ENCODE measurements at places on chromosomes 5 and 9.

DNA sequence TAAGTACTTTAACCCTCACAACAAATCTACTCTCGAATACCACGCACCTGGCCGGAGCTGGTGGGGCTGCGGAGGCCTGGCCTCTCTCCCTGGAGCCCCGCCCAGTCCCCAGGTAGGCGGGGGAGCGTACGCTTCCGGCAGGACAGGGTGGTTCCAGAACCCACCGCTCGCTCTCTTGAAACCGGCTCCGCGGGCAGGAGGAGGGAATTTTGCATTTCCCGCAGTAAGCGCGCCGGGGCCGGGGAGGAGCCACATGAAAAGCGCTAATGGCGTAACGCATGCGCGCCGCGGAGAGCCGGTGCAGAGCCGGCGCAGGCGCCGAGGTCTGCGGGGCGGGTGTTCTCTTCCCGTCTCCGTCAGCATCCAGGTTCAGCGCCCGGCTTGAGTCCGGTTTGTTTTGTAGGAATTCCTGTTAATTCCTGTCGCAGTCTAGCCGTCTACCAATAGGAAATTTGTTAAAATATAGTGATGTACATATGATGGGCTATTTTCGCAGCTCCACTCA lies 20.8 kb downstream of the CAVIN4 start:
- DNase-seq: peak; percentile 82

DNA sequence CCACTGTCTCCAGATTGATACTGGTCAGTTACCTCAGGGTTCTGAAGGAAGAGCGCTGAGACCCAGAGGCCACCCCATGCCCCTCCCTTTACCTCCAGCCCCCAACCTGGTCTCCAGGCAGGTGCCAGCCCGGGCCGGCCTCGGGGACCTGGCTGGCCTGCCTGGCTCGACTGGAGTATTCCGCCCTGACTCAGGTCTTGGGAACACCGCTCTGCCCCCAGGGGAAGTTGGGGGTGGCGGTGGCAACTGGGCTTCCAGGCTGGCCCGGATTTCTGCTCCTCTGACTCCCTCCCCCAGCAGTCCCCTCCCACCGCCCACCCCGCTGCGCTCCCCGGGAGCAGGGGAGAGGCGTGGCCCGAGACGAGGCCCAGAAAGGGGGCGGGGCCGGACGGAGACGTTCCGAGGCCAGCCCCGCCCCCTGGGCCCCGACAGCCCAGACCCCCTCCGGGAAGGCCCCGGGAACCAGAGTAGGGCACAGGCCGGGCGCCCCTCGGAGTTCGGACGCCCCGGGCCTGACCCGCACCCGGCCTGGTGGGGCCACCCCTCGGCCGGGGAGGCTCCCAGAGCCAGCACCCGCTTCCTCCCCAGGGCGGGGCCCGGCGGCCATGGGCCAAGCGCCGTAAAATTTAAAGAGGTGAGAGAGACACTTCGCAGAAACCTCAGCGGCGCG lies 82.5 kb upstream of the ZBTB43 start:
- DNase-seq: peak; percentile 76

- peak; percentile 64 for DNase-seq
These were observed 347.2 kb upstream of the WWC1 start for GRCh38 chr5:167944121-167944852.

DNA sequence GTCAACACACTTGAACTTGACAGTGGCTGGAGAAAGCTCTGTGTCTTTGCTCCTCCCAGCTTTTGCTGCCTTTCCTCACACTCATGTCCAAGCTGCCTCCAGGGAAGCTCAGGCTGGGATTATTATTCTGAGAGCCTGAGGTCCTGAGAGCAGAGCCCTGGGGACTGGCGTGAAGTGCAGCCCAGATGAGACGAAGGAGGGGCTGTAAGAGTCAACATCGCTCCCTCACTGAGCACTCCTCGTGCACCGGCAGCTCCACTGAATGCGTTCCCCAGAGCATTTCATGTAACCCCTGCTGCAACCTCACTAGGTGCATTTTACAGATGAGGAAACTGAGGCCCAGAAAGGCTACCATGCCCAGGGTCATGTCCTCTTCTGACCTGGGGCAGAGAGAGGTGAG lies 63.5 kb upstream of the PHYKPL start:
- no peak for DNase-seq

DNA sequence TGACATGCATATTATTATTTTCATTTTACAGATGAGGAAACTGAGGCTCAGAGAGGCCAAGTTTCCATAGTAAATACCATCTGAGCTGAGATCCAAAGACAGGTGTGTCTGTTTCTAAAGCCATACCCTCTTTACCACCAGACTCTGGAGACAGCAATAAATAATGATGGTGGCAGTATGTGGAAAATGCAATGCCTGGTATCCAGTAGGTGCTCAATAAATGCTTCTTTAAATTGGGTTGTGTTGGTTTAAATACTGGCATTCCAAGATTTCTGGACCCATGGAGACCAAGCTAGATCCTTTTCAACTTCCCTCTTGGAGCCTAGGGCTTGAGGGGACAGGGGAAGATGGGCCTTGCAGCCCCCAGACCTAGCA lies 221.3 kb upstream of the MSX2 start:
- DNase-seq: no peak

DNA sequence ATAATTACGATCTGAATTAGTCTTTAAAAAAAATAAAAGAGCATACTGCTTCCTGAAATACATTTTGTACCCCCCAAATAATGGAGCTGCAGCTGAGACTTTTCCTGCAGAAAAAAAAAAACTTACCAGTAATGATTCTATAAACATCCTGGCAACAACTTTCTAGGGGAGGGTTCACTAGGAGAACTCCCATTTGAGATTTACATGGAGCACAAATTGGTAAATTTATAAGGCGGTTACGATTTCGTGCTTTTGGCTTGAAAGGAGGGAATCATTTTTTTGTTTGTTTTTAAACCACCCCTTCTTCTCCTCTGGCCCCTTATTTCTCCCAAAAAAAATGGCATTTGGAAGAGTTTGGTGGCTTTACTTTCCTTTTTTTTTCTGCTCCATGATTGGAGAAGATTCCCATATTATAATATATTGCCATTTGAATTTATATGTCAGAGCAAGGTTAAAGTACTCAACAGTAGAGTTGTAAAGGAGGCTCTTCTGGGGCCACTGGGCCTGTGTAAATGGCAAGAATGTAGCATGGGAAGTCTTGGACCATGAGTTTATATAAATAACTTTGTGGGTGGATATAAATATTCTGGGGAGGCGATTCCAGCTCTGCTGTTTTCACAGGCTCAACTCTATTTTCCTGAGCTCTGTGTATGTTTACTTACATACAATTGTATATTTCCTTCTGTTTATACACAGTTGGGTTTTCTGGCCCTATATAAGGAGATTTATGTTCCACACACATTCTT lies 159.9 kb downstream of the CSNK1G3 start:
- no peak for DNase-seq
